Fibroblast of skin of back (primary cell): ENCODE measurements at places on chromosomes 5 and 9.
A peak's percentile ranks its signal among the peaks of the same experiment; 100 is the strongest.

GRCh38 chr5:15285901-15286583 lies 213.9 kb upstream of the FBXL7 start:
- peak; percentile 84 for DNase-seq

GRCh38 chr5:83711982-83712601 lies 8.6 kb downstream of the HAPLN1 start:
- peak; percentile 38 for DNase-seq

DNA sequence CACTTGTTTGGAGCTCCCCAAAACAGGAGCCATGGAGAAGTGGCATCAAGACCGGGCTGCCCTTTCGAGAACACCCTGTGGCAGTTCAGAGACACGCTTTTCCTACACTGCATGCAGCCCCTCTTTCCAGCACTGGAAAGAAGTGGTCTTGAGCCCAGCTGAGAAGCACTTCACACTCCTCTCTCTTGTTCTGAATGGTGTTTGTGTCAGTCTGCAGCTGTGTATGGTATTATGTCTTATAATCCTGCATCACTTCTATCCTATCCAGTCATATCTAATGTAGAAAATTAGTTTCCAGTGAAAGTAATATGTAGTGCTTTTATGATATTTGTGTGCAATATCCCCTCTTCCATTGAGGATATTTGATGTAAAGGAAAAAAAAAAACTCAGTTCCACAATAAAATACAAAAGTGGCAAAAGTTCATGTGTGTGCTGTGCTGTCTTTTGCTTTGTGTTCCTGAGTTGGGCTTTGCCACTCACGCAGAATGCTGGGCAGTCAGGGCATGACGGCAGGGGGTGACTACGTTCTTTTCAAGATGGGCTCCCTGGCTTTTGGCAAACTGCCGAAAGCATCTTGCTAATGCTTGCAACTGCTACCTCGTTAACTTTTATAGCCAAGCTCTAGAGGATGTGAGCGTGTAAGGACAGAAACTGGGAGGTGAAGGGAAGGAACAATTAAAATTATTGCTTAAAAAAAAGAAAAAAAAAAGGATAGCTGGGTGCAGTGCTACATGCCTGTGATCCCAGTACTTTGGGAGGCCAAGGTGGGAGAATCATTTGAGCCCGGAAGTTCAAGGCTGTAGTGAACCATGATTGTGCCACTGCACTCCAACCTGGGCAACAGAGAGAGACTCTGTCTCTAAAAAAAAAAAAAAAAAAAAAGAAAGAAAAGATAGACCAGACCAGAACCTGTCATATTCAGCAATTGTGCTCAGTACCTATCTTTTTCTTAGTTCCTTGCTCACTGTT lies 102.2 kb downstream of the MAP1B start:
- peak; percentile 41 for DNase-seq

DNA sequence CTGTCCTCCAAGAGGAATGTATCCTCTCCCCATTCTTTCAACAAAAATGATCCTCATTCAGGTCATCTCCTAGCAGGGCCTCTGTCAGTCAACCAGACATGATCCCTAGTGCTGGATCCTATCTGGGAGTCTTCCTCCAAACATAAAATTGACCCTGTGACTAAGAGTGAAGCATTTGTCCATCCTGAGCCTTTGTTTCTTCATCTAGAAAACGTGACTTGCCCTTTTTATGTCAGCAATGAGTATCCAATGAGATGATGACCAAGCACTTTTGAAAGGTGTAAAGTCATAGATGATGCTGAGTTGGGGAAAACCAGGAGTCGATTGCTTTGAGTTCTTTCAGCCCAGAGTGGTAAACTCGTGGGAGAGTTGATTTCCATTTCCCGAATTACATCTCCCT lies 143.3 kb downstream of the CMYA5 start:
- no peak for DNase-seq

- DNase-seq, result no peak
These were observed 435.7 kb downstream of the DMAC1 start for GRCh38 chr9:7363777-7364477.

GRCh38 chr5:143605403-143606005 lies 202.0 kb upstream of the NR3C1 start:
- DNase-seq, result peak; percentile 32

DNA sequence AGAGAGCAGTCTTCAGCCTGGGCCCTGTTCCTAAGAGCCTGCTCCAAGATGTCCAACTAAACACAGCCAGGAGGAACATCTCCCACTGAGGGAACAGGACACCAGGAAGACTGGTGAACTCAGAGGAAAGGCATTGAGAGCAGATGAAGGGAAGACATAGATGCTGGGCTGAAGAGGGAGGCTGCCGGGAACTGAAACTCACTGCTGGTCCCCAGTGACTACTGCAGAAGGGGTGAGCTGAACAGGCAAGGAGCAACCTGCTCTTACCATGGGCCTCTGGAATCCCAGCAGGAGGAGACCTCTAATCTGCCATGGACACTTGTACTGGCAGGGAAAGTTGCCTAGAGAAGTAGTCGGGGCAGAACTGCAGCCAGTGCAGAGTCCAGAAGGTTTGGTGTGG lies 95.7 kb downstream of the TRPM3 start:
- DNase-seq, result peak; percentile 12

- no peak for DNase-seq
These were observed 62.0 kb downstream of the ENC1 start for GRCh38 chr5:74578356-74579044.

GRCh38 chr5:127959152-127959764 lies 124.3 kb upstream of the SLC12A2 start:
- peak; percentile 86 for DNase-seq

DNA sequence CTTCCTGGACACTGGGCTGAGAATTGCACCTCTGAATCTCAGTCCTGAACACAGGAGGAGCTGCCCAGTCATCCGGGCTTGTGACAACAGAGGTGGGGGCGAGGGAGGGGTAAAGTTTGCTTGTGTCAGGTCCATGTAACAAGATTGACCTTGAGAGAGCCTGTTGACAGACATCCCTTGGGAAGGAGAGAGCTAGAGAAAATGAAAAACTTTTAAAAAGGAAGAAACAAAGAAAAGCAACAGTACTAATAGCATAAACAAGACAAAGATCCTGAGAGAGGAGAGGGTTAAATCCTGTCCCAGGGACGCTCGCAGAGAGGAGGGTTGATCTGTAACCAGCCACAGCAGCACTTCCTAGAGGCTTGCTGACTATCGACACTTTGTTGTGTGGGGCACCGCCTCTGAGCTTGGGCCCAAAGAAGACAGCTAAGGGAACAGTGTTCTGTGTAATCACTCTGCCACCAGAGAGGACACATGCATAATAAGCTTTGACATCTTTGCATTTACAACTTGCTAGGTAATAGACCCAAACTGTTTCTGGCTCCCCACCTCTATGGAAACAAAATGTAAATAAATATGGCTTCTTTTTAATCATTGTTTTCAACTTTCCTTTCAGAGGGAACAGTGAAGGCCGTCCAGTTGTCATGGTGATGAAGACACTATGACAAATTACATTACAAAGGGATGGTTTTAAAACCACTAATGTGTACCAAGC lies 363.7 kb downstream of the CSNK1G3 start:
- peak; percentile 24 for DNase-seq

DNA sequence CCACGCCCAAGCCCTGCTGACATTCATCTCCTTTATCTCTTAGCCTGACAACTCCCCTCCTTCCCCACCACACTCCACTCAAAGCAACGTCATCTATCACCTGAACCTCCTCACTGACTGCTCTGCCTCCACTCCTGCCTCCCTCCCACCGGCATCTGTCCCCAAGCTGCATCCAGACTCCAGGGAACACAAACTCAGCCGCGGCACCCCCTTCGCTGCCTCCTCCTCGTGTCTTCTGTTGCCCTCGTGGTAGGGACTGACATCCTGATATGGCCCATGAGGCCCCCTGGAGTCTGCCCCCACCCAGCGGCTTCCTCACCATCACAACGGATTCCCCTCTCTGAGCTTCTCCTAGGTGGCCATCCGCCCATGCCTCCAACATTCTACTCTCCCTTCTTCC lies 101.0 kb upstream of the TAS2R1 start:
- no peak for DNase-seq

- DNase-seq, result no peak
These were observed 50.6 kb downstream of the C5orf15 start for GRCh38 chr5:133917785-133918184.

DNA sequence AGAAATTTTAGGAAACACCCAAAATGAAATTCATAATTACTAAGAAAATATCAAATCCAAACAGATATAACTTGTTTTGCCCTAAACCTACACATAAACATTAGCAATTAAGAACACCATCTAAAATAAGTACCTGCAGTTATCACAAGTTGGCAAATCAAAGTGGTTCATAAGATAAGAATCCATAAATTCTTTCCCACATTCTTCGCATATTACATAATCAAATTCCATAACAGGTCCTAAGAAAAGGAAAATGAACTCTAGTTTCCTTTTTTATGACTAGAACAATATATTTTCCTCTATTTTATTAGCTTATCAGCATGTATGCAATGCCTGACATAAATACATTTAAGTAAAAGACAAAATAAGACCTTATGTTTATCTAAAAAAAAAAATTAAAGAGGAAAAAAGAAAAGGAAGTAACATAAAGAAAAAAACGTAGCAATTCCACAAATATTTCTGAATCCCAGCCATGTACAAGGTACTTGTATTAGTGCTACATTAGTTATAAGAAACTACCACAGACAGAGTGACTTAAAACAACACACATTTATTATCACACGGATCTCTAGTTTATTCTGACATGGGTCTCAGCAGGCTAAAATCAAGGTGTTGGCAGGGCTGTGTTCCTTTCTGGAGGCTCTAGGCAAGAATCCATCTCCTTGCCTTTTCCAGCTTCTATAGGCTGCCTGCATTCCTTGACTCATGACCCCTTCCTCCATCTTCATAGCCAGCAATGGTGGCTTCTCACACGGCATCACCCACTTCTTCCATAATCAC lies 7.5 kb downstream of the XPA start:
- DNase-seq, result peak; percentile 30

GRCh38 chr5:141714542-141715310 lies 32.7 kb upstream of the ARAP3 start:
- no peak for DNase-seq

DNA sequence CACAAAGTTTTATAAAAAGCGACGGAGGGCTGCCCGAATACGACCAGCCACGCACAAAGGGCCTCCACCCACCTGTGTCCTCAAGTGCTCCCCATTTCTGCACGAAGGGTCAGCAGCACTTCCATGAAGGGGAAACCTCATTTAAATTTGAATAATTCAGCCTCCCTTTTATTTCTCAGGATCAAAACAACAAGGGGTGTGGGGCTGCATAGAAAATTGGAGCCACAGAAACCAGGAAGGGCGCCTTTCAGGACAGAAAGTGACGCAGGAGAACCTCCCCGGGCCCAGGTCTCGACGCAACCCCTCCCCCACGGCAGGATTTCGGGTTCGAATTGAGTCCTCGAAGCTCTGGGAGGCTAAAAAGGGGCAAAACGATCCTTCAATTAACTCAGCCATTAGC lies 2.1 kb downstream of the NRARP start:
- no peak for DNase-seq

DNA sequence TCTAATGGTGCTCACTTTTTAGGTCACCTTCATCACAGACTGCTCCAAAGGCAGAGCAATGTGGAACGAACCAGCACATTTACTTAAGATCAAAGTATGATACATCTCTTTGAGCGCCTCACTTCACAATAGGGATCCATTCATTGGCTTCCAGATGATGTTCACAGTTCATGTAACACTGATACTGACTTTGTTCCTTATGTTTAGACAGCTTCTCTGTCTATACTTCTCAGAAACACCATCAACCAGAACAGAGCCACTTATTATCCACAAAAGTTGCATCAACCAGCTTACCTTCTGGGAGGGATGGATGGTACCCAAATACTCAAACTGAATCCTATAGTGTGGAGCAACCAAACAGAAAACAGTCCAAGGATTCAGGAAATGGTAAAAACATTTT lies 4.6 kb downstream of the PTAR1 start:
- DNase-seq, result no peak

DNA sequence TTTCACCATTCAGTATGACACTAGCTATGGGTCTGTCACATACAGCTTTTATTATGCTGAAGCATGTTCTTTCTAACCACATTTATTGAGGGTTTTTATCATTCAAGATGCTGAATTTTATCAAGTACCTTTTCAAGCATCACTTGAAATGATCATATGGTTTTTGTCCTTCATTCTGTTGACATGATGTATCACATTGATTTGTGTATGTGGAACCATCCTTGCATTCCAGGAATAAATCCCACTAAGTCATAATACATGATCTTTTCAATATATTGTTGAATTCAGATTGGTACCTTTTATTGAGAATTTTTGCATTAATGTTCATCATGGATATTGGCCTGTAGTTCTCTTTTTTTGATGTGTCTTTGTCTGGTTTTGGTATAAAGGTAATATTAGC lies 317.4 kb downstream of the NNT start:
- no peak for DNase-seq

GRCh38 chr5:181166812-181167733 lies 19.7 kb downstream of the OR2V2 start:
- no peak for DNase-seq

GRCh38 chr9:97740848-97741821 lies 44.0 kb upstream of the XPA start:
- DNase-seq, result peak; percentile 66

GRCh38 chr5:128774605-128775004 lies 190.7 kb upstream of the SLC27A6 start:
- no peak for DNase-seq

DNA sequence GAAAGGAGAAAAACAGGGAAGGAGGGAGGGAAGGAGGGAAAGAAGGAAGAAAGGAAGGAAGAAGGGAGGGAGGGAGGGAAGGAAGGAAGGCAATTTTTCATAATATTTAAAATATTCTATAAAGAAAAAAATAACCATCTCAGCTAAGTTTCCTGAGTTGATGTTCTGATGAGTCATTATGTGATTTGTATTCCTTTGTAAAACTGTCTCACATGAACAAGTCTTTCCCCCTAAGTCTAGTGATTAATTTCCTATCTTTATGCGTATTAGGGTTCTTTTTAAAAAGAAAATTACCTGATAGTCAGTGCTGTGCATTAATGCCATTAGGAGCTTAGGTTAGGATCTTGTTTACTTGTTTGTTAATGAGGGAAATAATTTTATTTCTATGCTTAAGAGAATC lies 94.1 kb downstream of the RASEF start:
- no peak for DNase-seq

DNA sequence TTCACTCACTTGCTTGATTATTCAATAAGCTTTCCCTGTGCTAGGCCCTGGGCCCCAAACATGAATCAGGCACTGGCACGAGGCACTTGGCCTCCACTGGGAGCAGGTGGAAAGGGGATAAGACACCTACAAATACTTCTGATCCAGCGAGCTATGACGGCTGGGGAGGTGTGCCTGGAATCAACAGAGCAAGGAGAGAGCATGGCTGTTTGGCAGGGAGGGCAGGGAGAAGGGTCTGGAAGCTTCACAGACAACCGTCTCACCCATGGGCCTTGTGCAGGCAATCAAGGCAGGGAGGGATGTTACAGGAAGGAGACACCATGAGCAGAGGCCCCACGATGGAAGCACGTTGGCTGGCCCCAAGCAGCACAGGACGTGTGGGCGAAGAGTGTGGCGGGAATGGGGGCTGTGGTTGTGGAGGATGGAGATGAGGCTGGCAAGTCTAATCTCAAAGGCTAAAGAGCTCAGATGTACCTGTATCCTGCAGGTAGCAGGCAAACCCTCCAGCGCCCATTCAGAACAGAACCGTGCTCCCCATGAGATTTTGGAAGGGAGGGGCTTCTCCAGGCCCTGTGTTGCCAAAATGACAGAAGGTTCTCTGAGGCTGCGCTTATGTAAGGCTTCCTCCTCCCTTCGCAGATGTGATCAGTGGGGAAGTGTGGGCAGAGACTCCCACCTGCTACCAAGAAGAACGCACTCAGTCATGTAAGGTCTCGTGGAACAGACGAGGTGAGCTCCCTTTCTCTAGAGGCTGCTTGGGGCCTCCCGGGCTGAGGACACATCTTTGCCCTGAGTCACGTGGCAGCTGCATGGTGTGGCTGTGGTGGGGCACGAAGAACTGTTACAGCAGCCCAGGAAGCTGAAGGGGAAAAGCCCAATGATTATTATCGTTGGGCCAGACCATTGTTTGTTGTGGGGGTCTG lies 189.7 kb downstream of the DAB2IP start:
- DNase-seq, result no peak
